Neural progenitor cell (in vitro differentiated cells): ENCODE measurements at places on chromosomes 13 and 19. TPM values are rescaled to one million over a fixed set of nuclear protein-coding genes. Genes with fewer than 3 reads are reported as not detected.

FIZ1 gene
- total RNA-seq: 4.8 and 10.8 TPM in 2 replicates

- no peak for DNase-seq
Observed at GRCh38 chr13:33519561-33520467, 234.3 kb upstream of the STARD13 start.

- DNase-seq: no peak
Observed at GRCh38 chr13:111187960-111188541, 72.9 kb downstream of the ARHGEF7 start.

BSG gene
- 330 and 913 TPM in 2 replicates for total RNA-seq

GRCh38 chr13:110433014-110433413 lies 125.9 kb downstream of the COL4A2 start:
- DNase-seq: no peak

DNA sequence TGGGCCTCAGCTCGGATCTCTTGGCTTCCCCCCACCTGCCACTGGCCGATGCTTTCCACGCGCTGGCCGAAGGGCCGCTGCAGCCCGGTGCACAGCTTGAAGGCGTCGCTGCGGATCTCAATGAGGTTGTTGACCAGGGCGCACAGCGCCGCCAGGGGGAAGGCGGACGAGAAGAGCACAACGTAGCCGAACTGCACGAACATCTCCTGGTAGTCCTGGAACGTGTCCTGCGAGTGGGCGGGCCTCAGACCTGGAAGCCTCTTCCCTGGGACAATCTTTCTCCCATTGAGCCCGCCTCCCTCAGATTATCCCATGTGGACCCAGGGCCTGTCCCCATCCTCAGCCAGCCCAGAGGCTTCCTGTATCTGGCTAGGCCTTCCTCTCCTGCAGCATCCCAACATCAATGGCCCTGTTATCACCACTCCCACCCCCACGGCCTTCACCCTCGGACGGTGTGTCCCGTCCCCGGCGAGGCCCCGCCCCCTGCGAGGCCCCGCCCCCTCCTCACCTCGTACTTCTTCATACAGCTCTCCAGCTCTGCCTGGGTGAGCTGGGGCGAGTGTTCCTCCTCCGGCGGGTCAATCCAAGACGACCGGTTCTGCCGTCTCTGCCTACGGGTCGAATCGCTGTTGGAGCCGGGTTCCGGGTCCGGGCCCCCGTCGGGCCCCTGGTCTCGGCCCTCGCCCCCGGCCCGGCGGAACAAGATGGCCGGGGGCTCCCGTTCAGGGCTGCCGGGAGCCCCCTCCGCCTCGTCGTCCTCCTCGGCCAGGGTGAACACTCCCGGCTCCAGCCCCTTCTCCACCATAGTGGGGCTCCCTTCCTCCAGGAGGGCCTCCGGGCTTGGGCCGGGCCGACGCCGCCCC lies 6.8 kb downstream of the ANO8 start:
- DNase-seq: peak; percentile 96

DNA sequence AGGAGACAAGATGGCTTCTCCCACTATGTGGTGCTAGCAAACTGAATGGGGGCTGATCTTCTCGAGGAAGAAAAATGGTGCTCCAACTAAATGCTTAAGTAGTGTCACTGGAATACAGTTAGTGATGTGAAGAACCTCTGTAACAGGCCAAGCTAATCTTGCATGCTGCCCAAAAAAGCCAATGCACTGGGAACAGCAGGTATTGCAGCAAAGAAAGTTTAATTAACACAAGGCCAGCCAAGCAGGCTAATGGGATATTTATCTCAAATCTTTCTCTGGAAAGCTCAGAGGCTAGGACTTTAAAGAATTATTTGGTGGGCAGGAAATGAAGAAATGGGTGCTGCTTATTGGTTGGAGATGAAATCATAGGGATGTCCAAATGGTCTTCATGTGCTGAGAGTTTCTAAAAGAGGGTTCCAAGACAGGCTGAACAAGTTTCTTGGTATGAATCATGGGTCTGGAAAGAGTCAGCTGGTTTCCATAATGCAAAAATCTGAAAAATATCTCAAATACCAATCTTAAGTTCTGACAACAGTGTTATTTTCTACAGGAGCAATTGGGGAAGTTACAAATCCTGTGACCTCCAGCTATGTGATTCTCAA lies 1550.5 kb downstream of the SLITRK5 start:
- DNase-seq: no peak

GTF2F2 gene
- total RNA-seq: 33.7 and 54.1 TPM in 2 replicates

GRCh38 chr13:39379118-39379517 lies 223.9 kb downstream of the LHFPL6 start:
- no peak for DNase-seq
